ENCODE measurements at places on chromosomes 11 and 22.

DNA sequence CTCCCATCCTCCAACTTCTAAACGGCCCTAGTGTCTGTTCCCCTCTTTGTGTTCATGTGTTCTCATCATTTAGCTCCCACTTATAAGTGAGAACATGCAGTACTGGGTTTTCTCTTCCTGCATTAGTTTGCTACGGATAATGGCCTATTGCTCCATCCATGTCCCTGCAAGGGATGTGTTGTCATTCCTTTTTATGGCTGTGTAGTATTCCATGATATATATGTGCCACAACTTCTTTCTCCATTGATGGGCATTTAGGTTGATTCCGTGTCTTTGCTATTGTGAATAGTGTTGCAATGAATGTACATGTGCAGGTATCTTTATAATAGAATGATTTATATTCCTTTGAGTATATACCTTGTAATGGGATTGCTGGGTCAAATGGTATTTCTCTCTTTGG lies 5.6 kb upstream of the SMIM38 start:
- no peak for DNase-seq

DNA sequence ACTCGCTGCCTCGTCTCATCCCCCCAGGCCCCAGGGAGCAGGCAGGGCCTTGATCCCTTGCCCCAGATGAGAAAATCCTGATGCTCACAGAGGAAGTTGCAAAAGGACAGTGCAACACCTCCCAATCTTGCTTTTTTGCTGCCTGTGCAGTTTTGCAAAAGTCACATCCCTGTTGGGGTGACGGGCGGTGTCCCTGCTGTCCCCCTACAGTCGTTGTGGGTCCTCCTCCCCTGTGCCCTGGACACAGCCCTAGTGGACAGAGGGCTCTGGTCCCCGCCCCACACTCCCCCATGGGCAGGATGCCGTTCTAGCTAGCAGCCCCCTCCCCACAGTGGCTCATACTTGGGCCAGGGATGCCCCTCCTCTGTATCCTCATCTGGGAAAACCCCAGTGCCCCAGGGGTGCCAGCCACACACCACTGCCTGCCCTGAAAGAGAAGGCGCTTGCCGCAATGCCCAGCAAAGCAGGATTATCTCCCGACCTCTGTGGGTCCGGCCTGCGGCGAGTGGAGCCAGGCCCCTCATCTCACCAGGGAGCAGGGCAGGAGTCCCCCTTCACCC lies 18.4 kb upstream of the CTSD start:
- DNase-seq: no peak

DNA sequence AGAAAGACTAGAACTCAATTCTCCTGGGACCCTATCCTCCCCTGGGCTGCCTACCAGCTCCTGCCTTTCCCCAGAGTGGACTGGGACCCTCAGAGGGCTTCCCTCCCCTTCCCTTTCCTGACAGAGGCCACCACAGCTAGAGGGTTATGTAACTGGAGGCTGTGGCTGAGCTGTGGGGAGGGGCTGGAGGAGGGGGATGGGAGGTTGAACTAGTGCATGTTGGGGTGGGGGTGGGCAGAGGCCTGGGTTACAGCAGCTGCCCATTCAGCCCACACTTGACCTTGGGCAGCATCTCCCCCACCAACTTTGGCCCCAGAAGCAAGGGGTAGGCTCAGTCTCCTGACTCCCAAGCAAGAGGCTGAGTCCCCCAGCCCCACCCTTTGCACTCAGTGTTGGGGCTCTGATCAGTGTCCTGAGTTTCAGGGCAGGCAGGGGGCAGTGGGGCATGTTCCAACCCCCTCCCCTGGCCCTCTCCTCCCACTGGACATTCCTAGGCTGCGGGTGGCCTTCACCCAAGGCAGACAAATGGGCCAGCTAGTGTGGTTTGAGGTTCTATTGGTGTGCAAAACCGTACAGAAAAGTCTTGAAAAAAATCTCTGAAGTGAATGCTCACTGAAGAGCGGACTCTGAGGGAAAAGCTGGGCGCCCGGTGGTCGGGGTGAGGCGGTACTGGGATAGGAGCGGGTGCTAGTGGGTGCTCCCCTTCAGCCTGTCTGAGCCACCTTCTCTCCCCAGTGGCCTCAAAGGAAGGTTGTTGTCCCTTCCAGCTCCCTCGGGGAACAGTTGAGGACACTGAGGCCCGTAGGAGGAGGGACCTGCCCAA lies 3.8 kb downstream of the KCNC1 start:
- DNase-seq: no peak

DNA sequence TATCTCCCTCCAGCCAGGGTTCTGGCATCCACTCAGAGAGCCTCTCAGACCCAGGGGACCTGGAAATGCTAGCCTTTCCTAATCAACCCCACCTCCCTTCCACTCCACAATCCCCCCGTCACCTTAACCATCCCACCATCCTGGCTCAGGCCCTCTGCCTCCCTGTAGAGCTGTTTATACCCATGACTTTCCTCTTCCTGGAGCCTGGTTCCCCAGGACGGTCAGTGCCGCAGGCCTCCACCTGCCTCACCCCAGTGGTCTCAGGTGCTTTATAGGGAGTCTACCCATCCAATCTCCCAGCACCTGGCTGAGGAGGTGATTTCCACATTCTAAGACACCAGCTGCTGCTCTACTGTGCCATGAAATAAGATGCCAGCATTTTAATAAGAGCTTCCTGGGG lies 1159.5 kb downstream of the TBC1D22A start:
- no peak for DNase-seq

GRCh38 chr11:131392528-131393255 lies 22.3 kb downstream of the NTM start:
- no peak for DNase-seq

- DNase-seq: no peak
Observed at GRCh38 chr11:13450832-13451397, 12.1 kb downstream of the BTBD10 start.

GRCh38 chr22:43928468-43928867 lies 4.9 kb downstream of the PNPLA3 start:
- no peak for DNase-seq

DNA sequence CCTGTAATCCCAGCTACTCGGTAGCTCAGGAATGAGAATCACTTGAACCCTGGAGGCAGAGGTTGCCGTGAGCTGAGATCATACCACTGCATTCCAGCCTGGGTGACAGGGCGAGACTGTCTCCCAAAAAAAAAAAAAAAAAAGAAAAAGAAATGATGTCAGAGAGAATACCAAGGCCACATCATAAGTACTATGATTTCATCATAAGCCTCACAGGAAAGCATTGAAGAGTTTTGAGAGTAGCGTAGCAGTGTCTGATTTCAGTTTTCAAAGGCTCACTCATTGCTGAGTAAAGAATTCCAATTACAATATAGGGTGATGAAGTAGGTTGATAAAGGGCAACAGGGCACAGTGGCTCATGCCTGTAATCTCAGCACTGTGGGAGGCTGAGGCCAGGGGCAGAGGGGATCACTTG lies 88.8 kb downstream of the MRTFA start:
- DNase-seq: no peak

GRCh38 chr11:119513806-119514170 lies 90.8 kb upstream of the THY1 start:
- DNase-seq: no peak

- no peak for DNase-seq
Observed at GRCh38 chr22:28095316-28096095, 176.4 kb upstream of the PITPNB start.

DNA sequence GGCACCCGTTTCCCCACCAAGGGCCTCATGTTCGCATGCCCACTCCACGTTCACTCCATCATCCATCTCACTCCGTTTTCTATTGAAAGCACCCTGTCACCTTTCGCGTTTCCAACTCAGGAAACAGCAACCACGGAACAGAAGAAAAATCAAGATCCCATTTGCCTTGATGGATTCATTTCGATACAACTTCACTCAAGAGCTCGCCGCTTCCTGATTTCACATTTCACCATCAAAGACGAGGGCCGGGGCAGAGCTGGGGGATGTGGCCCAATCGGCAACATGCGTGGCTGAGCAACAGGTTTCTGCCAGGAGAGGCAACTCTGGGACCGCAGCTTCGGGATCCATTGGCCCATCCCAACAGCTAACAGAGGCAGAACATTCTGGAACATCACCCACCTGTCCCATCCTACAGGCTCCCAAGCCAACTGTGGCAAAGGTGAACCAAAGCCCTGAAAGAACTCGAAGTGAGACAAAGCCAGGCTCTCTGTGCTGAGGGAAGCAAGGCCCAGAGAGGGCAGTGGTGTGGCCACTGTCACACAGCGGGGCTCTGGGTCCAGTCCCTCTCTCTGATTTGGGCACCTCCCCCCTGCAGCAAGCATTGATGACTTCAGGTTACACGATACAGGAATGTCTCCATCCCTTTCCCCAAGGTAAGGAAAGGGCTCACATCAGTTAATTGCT lies 36.2 kb upstream of the CD5 start:
- no peak for DNase-seq

GRCh38 chr22:46462726-46463371 lies 74.6 kb downstream of the CELSR1 start:
- no peak for DNase-seq

- no peak for DNase-seq
Observed at GRCh38 chr11:33690290-33691065, 10.1 kb downstream of the C11orf91 start.

DNA sequence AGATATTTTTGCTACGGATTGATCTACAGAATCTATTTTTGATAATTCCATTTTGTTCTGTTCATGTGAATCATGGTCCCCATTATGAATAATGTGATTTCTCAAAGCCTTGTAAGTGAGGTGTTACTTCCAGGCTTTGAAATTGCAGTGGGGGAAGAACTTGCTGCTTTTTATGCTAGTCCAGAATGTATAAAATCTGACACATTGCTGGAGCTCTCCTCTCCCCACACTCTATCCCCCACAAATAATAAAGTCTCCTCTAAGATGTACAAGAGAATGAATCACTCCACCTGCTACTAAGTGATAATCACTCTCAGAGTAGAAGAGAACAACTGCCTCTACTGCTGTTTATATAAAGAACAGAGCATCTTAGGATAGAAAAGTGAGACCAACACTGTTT lies 5.9 kb upstream of the RAB6A start:
- no peak for DNase-seq

- no peak for DNase-seq
Observed at GRCh38 chr22:20585639-20586402, 78.4 kb downstream of the MED15 start.

DNA sequence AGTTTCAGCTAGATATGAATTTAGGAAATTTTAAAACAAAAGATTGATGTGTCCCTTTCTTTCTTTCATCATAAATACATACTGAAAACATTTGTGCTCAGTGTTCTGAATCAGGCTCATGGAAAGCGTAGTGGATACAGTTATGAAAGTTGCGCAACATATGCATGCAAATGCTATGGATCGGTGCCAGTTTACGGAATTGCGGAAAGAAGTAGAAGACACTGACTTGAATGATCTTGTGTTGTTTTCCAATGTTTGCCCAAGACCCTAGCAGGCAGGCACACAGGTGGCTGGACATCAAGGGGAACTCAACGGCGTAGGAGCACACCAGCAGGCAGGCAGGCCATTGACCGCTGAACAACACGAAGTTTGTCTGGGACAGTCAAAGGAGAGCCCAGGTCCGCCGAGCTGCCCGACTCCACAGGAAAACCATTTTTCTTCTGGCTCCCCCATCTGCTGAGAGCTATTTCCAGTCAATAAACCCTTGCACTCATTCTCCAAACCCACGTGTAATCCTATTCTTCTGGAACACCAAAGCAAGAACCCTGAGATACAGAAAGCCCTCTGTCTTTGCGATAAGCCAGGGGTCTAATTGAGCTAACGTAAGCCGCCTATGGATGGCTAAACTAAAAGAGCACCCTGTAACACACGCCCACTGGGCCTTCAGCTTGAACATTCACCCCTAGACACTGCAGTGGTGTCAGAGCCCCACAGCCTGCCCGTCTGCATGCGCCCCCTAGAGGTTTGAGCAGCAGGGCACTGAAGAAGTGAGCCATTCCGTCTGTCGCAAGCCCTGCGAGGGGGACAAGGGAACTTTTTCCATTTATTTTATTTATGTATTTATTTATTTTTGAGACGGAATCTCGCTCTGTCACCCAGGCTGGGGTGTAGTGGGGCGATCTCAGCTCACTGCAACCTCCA lies 7.4 kb upstream of the BIRC3 start:
- no peak for DNase-seq
